NCI-H446 (cell line): ENCODE measurements at places on chromosomes 7 and 10.
A peak's percentile ranks its signal among the peaks of the same experiment; 100 is the strongest.

- DNase-seq, result no peak
Measured at GRCh38 chr10:117410557-117410956, 35.3 kb upstream of the PDZD8 start.

DNA sequence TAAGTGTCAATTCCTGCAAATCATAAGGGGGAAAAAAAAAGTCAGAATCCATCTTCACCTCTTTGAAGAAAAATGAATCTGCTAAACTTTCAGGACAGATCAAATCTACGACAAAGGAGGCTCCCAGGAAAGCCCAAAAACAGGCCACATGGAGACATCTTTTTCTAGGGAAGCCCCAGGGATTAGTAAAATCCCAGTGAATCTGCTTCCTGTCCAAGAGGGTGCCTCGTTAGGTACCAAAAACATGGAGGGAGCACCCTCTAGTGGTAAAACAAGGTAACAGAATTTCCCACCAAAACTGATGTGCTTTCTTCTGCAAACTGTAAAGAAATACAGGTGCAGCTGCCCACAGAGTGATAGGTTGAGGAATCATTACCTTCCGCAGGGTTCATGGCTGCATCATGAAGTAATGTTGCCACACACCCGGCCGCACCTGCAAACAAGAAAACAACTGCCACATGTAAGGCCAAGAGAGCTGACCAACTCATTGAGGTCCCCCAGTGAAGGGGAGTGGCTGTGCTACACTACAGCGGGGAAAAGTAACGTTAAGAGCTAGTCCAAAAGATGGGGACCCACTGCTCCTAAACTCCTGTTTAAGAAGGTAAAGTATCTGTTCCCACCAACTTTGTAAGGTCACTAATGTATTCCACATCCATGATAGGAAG lies 7.9 kb downstream of the SLC25A28 start:
- peak; percentile 0 for DNase-seq

DNA sequence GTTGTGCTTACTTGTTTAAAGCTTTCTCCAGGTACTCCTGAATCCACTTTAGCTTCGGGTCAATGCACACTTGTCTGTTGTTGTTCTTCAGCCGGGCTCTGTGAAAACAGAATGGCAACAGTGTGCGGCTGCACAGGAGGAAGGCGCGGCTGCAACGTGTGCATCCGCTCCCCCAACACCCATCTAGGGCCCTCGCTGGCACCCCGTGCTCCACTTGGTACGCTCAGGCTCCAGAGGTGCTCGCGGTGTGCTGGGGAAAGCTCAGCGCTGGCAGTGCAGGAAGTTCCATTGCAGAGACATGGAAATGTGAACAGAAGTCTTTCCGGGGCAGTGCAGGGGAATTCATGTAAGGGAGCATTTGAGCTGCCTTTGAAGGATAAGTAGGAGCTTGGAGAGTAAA lies 6.3 kb downstream of the CXCL12 start:
- DNase-seq, result no peak

- no peak for DNase-seq
Measured at GRCh38 chr7:93117327-93117726, 452 bp downstream of the SAMD9 start.
